ENCODE measurements at places on chromosomes 1 and 21.

DNA sequence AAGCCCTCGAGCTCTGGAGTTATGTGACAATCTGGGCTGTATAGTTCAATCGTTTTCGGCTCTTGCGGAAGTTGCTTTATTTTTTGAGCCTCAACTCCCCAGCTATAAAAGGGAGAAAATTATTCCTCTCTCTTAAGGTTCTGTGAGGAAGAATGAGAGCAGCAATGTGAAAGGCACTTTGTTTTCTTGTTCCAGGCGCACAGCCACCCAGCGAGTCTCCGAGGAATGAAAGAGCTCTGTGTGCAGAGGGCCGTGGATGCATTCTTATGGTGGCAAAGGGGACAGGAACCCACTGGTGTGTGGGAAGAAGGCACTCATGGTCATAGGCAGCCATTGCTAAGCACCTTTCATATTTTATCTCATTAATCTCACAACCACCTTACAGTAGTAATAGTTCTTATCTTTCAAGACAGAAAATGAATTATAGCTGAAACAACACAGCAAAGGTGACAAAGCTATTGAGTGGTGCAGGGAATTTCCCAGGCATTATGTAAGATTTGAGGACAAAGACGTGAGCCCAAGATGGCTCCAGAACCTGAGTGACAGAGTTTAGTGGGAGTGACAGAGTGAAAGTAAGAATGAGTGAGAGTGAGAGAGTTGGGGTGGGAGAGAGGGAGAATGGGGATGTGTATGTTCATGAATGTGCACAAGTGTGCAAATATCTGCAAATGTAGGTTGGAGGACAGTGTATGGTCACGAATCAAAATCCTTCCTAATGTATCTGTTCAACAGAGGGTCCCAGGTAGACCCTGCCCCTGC, 9.4 kb downstream of the CYP2J2 start:
- DNase-seq: no peak

DNA sequence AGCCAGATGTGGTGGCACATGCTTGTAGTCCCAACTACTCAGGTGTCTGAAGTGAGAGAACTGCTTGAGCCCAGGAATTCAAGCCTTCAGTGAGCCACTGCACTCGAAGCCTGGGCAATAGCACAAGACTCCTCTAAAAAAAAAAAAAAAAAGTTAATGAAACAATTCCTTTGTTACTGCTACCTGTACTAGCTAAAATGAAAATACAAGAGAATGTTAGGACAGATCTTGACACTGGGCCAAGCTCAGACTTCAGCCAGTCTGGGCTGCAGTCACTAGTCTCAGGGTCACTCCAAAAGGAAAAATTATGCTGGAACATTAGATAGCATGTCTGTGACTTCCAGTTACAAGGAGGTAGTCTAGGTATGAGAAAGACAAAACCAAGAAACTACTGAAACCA, 56.5 kb downstream of the TRIM33 start:
- no peak for DNase-seq

DNA sequence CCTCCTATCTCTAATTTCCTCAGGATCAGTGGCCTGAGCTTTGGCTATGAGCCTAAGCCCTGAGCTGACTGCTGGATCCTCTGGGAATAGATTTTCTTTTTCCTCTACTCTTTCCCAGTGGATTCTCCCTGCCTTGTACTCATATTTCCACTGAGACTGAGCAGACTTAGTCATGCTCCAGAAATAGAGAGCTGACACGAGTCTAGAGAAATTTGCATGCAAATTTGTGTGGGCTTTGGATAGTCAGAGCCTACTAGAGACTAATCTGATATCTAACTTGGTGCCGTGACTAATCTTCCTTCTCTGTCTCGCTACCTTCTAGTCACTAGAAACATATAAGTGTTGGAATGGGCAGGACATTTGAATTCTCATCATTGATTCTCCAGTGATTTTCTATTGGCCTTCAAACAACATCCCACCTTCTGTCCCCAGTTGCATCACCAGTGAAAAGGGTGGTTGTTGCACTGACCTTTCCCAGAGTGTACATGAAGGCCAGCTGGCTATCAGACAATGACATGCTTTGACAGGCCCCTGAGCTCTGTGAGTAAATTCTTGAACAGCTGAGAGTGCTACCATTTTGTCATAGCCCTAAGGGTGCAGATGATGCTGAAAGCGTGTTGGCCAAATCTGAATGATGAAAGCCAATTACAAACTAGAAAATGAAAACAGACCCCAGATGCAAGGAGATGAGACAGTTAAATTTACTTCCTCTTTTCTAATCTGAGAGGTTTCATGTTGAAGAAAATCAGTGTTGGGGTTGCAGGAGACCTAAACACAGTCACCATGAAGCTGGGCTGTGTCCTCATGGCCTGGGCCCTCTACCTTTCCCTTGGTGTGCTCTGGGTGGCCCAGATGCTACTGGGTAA, at the start of gene FCRLA:
Gene FCRLA, plus strand, starts transcription at position 748 of the 866 bp plus-strand sequence. Its CDS starts 36 bp downstream, at position 784.
- DNase-seq: peak; percentile 90

GRCh38 chr1:65525266-65526048, 105.0 kb downstream of the LEPR start:
- no peak for DNase-seq

- DNase-seq: no peak
Observed at GRCh38 chr1:45097944-45098343, 85.9 kb downstream of the UROD start.

- DNase-seq: no peak
Observed at GRCh38 chr1:1084372-1085170, 10.5 kb upstream of the RNF223 start.

GRCh38 chr21:42973309-42973990, 912 bp upstream of the PKNOX1 start:
- DNase-seq: no peak

GRCh38 chr1:36989241-36989640, 45.1 kb downstream of the GRIK3 start:
- DNase-seq: no peak
